ENCODE measurements at places on chromosomes 7 and 10.

DNA sequence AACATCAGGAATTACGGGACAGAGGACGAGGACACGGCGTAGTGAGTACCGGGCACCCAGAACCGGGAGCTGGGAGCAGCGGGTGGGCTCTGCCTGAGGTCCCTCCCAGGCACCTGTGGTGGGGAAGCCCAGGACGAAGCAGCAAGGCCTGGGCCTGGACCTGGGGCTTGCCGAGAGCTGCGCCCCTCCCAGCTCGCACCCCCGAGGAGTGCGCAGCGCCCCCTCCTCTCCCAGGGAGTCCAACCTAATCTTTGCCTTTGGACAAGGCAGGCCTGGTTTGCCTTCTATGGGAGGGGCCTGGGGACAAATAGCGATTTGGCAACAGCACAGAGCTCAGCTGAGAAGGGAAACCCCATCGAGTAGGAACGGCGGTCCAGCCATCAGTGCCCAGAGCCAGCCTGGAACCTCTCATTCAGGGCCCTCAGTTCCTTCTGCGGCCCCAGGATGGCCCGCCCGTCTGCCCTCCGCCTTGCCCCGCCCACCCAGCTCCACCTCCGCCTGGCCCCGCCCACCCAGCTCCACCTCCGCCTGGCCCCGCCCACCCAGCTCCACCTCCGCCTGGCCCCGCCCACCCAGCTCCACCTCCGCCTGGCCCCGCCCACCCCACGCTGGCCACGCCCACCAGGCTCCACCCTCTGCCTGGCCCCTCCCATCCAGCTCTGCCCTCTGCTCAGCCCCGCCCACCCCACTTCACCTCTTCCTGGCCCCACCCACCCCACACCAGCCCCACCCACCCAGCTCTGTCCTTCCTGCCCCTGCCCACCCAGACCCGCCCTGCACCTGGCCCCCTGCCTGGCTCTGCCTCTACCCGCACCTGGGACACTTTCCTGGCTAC, 32.5 kb upstream of the KNDC1 start:
- peak; percentile 82 for DNase-seq

GRCh38 chr7:78983483-78983882, 470.0 kb downstream of the MAGI2 start:
- DNase-seq, result no peak

DNA sequence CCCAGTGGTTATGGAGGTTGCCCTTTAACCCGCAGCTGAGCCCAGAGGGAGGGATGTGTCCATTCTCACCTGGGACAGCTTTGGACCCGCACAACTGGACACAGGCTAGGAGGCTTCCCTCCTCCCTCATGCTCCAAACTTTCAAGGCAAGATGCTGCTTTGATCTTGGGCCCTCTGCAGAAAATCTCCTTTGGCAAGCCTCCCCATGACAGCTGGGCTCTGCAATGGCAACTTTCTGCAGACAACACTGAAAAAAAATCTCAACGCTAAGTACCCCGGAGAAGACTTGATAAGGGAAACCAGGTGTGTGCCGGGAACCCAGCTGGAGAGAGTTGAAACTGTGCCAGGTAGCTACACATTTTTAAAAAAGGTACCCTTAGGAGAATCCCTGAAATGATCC, 610.1 kb downstream of the LRMDA start:
- no peak for DNase-seq

DNA sequence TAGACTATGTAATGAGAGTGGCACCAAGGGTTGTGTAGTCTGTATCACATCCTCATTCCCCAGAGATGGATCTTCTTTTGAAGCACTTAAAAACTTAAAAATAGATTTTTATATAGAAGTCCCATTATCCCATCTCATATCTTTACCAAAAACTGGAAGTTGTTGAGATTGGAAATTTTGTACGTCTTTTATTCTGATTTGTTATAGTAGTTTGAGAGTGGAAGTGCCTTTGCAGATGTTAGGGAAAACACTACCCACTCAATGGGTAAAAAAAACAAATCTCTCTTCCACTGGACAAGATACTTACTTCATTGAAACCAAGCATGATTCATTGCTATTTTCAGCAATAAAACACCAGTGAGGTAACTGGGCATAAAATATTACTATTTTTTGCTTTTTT, 184.4 kb downstream of the MACC1 start:
- no peak for DNase-seq

GRCh38 chr10:83218205-83218604, 921.1 kb upstream of the GHITM start:
- peak; percentile 19 for DNase-seq

DNA sequence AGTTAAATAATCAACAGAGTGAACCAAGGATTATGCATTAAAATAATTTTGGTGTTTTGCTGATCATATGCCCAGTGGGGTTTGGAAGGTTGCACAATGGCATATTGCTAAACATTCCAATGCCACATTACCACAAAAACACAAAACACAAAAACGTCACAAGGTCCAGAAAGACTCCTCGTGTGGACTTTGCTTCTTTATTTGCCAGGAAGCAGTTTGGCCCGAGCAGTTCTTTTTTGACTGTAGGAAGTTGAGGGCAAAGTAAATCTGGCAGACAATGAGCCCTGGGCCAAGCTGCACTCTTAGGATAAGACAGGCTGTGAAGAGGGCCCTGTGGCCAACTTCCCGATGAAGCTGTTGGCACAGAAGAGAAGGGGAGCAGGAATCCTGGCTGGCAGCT, 39.2 kb upstream of the SLC35B4 start:
- DNase-seq, result no peak

- DNase-seq, result no peak
Measured at GRCh38 chr10:34213805-34214197, 601.3 kb downstream of the PARD3 start.

DNA sequence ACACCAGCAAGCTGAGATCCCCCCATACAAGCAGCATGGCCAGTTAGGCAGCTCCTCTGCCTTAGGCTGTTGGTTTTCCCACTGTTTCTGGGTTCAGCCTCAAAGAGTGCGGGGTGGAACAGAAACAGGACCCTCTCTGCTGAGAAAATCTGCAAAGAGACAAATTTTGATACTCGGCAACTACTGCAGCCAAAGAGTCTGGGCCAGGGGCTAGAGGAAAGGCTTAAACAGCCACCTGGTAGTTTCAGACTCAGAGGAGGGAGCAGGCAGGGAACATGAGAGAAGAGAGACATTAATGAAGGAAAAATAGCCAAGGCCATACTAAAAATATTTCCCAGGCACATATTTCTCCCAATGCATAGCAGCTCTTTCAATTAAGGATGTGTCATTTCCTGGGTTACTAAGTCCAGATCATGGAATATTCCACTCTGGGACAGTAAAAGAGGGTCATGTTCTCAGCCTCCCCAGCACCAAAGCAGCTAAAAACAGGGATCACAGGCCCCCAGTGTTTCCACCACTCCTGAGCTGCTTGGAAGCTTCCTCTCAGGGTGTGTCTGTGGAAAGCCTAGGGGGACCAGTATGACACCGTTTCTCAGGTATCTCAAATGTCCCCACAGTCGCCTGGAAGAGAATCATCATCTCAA, 29.8 kb downstream of the PDLIM1 start:
- no peak for DNase-seq

DNA sequence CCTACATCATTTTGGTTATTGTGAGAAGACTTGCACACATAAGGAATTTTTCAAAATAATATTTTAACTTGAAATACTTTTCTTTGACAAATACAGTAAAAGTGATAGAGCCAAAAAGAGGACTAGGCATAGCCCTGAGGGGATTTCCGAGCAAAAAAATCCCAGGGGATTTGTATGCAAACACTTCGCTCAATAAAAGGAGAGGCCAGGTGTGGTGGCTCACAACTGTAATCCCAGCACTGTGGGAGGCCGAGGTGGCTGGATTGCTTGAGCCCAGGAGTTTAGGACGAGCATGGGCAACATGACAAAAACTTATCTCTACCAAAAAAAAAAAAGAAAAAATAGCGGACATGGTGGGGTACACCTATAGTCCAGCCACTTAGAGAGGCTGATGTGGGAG, 193.0 kb downstream of the PCDH15 start:
- no peak for DNase-seq
